Muscle of arm (tissue), 14 donors: ENCODE measurements at places on chromosomes 1 and 21.
A peak's percentile ranks its signal among the peaks of the same experiment; 100 is the strongest.

GRCh38 chr21:42248783-42249597 is 30.1 kb downstream of the ABCG1 start:
- no peak for DNase-seq

DNA sequence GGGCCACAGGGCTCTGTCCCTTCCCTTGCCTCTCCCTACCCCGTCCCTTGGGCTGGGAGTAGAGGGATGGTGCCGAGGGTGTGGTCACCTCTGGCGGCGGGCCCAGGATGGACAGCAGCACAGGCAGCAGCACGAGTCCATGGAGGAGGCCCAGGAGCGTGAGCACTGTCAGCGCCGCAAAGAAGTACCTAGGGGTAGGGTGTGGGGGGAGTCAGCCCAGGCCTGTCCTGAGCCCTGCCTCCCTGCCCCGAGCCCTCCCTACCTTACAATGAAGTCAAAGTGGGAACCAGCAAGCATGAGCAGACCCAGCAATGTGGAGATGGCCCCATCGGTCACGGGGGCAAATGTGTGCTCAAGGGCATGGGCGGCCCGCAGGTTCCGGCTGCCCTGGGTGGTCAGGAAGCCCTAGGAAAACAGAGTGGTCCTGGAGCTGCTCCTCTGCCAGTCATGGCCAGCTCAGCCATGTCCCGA is 14.7 kb downstream of the BTBD19 start:
- no peak for DNase-seq

- no peak for DNase-seq
Observed at GRCh38 chr1:115677182-115677555, 35.4 kb downstream of the VANGL1 start.

DNA sequence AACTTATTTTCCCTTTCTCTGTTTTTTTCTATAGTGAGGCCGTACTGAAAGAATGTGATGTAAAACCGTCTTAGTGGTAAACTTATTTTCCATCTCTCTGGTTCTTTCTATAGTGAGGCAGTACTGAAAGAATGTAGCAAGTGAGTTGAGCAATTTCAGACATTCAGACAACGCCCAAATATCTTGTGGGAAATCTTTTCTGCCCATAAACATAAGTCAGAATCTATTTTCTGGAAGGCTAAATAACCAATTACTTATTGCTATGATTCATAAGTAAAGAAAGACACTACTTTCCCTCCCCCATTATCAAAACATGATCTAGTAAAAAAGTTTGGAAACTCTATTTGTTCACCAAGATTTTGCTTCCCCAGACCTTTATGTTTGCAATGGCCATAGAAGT is 18.8 kb upstream of the SCCPDH start:
- DNase-seq = peak; percentile 27

DNA sequence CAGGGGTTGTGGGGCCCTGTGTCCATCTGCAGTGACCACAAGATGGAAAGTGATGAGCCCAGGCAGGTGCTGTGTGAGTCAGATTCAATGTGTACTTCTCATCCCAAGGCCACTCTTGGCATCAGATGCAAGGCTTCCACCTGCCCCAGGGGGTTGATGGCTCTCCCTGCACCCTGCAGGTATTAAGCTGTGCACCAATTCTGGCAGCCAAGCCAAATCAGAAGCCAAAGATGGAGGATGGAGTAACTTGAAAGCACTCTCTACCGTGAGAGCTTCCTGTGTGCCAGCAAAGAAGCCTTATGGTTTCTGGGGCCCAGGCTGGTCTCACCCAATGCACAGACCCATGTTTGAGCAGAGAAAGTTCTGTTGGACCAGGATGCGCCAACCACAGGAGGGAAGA is 44.3 kb upstream of the TENT5C start:
- DNase-seq = no peak

GRCh38 chr1:202200669-202201068 is 7.1 kb downstream of the LGR6 start:
- no peak for DNase-seq

GRCh38 chr1:204149107-204149506 is 2.7 kb downstream of the ETNK2 start:
- DNase-seq = no peak

DNA sequence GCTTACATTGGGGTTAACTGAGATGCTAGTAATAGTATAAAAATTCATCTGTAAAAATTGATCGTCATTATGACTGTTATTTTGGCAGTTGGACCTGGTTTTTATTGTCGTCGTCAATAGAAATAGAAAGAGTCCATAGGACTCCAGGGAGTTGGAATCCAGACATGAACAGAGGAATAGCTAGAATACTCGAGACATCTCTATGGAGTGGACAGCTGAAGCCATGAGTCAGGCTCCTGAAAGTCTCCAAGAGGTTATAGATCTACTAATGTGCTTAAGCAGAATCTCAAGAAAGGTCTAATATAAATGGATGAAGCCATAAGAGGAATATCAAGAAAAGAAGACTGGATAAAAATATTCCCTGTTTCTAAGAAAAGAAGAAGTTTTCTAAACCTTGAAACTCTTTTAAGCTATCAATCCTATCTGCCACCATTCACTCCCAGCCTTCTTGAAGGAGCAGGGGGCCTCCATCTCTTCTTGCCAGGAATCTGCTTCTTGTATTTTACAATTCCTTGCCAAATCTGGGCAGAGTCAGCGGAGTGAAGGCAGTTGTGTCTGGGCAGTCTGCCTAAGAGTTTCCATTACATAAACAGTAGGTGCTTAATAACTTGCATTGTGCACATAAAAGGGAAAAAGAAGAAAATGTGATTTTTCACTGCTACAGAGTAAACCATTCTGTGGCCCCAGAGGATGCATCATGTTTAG is 163.3 kb downstream of the ST6GALNAC5 start:
- DNase-seq = no peak

GRCh38 chr1:87915771-87916170 is 587.1 kb downstream of the LMO4 start:
- no peak for DNase-seq

DNA sequence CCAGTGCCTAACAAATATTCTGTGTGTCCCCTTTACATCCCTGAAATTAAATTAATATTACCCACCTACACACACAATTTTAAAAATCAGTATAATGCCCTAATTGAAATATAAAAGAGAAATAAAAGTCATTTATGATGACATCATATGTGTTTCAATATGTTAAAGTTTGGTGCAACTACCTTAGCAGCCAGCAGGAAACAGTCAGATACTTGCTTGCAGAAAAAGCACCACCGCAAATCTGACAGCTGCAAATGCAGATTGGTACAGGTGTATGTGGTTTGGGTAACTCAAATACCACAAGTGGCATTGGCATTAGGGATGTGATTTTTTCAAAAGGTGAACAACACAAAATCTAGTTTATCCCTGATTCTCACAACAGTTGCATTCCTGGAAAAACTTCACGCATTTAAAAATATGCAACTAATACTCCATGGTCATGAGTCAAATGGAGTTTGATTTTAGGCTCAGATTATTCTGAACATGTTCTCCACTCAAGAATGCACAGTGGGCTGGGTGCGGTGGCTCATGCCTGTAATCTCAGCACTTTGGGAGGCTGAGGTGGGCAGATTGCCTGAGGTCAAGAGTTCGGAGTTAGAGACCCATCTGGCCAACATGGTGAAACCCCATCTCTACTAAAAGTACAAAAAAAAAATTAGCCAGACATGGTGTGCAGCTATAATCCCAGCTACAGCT is 106.3 kb downstream of the EDEM3 start:
- no peak for DNase-seq

DNA sequence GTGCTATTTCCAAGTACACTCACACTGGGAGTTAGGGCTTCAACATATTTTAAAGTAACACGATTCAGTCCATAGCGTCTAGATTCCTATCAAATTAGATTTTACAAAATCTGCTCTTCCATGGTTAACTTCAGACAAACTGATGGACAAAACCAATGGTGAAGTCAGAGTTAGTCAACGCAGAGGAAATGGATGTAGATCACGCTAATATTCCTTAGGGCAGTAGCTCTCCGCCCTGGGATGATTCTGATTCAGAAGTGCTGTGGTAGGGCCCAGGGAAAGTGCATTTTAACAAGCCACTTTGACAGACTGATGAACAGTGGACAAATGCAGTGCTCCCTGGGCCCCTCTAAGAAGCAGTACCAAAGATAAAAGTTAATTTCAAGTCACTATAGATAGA is 83.2 kb downstream of the HIVEP3 start:
- no peak for DNase-seq

GRCh38 chr1:234863551-234863971 is 253.6 kb upstream of the IRF2BP2 start:
- DNase-seq = no peak

DNA sequence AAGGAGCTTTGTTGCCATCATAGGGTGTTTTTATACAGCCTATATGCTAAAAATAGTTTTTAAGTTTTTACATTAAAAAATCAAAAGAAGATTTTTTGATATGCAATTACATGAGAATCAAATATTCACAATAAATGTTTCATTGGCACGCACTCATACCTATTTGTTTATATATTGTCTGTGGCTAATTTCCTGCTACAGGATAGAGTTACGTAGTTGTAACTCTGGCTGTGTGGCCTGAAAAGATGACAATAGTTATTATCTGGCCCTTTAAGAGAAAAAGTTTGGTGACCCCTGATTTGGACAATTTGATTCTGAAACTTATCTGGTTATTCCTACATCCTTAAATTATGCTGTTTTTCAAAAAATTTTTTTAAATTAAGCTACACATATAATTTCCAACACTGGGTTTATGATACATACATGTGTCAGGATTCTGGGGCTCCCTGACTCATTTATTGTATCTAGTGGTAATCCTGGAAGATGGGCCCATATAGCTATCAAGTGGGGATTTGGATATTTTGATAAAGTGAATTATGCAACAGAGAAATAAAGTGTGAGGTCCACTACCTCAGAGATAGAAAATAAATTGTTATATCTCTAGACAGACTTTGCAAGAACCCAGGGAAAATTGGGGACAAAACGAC is 370.2 kb upstream of the LYPLAL1 start:
- DNase-seq = no peak

- DNase-seq = no peak
Observed at GRCh38 chr1:173356191-173356762, 120.9 kb upstream of the PRDX6 start.

DNA sequence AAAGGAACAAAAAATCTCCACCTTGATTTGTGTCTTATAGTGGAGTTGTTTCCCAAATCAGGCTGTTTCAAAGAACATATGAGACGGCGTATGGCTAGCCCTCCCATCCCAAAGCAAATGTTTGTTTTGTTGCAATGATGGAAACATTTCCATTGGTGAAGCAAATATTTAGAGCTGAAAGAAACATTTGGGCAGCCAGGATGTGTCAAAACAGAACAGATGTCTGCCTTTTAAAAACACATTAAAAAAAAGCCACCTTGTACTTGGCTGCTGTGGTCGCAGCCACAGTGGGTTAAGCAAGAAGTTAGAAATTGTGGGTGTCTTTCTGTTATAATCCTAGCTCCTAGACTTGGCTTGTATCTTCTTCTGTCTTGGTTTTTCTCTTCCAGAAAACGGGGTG is 116.3 kb downstream of the PEX14 start:
- DNase-seq = no peak

DNA sequence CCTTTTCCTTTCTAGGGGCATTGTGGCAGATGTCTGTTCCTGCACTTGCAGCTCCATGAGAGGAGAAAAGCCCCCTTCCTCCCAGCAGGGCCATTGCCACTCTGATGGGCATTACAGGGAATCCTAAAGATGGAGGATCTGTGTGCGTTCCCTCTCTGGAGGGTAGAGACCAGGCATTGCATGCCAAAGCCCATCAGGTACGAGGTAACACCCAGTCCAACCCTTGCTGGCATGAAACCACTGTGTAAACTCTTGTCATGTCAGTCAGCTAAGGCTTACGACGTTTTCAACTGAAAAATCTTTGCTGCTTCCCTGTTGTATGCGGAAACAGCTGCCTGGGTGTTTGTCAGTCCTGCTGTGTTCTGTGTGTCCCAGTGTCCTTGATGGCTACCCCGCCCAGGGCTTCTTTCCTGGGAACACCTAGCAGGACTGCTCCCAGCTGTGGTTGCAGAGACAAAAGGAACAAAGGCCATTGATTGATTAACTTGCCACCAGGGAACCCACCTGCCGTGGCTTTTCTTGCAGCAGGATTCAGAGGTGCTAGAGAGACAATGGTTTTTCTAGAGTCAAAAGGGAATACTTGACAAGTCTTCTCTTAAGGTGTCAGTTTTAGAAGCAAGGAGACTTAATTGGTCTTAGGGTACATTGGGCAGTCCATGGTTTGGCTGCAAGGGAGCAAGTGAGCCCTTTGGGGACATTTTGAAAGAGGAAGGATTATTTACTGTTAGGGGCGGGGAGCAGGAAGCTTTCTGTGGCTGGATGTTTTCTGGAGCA is 24.6 kb downstream of the B3GALT5 start:
- no peak for DNase-seq

- peak; percentile 47 for DNase-seq
Observed at GRCh38 chr1:190747704-190748103, 270.0 kb upstream of the BRINP3 start.

DNA sequence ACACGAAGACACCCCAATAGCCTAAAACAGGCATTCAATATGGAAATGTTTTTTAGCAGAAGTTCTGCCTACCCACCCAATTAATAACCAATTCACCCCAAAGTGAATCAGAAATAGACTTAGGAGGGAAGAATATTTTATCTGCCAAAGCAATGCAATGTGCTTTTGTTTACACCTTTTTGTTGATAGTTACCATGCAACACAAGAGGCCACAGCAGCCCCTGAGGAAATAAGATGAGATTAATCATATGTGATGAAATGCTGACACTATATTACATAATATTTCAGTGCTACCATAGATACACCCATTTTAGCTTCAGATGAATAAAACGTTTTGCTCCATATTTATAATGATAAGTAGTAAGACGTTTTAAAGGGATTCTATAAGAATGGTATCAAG is 60.9 kb upstream of the RGS2 start:
- DNase-seq = peak; percentile 26

GRCh38 chr1:42311138-42311537 is 23.9 kb downstream of the FOXJ3 start:
- no peak for DNase-seq

GRCh38 chr21:44489962-44490361 is 34.7 kb downstream of the LRRC3 start:
- DNase-seq = no peak

DNA sequence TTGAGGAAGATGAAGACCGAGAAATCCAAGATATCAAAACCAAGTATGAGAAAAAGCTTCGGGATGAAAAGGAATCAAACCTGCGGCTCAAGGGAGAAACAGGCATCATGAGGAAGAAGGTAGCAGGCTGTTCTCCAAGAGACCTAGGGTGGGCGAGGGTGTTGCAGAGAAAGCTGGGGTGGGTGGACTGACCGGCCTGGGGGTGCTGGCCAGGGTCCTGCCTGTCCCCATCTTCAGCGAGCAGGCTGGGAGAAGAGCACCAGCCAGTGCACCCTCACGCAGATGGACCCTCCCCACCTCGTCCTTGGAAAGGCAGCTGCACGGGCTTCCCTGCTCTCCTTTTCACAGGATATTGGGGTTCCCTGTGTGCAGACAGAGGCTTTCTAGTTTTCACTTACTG is 46.9 kb upstream of the TMEM125 start:
- no peak for DNase-seq

- DNase-seq = no peak
Observed at GRCh38 chr1:166693673-166694297, 145.5 kb upstream of the POGK start.

- no peak for DNase-seq
Observed at GRCh38 chr1:50232336-50232735, 123.6 kb downstream of the ELAVL4 start.
